ENCODE measurements at places on chromosomes 1 and 21. TPM values are rescaled to one million over a fixed set of nuclear protein-coding genes. Genes with fewer than 3 reads are reported as not detected.

Gene SMIM12
- total RNA-seq = 28.6 TPM

Gene OTUD3
- total RNA-seq = 1.6 TPM

Gene DEGS1
- 88.6 TPM for total RNA-seq

Gene AMY1A
- total RNA-seq = not detected

Gene LINGO4
- not detected for total RNA-seq

Gene NPL
- 0.67 TPM for total RNA-seq

Gene GPR37L1
- total RNA-seq = not detected

Gene CCDC190
- total RNA-seq = 1.7 TPM

Gene NPPA
- total RNA-seq = not detected
